Astrocyte of the cerebellum (primary cell): ENCODE measurements at places on chromosomes 5 and 9.

DNA sequence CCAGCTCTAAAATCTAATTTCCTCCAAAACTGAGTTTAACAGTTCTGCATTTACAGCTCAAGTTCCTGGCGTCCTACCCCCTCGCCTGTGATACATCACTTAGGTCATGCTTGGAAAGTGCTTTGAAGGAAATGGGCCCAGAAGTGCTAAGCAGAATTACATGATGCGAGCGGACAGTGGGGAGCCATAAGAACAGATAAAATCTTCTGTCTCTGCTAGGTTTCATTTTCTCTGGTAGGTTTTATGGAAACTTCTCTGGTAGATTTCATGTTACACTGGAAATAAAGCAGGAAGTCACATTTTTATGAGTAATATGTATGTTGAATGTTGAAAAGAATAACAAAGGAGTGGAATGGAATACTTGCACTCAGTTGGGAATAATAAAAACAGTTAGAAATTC lies 138.3 kb downstream of the ZDHHC21 start:
- DNase-seq, result no peak

DNA sequence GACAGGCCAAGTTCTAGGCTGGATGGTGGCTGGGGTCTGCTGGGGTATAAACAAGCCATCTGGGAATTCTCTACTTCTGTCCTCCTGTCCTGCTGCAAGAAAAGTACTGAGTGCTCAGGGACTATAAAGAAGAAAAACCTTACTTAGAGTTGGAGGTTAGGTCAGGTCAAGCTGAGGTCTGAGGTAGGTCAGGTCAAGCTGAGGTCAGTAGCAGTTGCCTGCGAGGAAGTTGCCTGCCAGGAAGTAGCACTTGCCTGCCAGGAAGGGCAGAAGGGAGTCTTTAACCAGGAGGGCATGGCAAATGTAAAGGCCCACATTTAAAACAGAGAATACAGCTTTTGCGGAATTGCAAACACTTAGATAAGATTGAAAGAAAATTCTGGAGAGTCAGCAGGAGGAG lies 51.3 kb upstream of the PRLR start:
- DNase-seq, result no peak

- DNase-seq, result peak; percentile 28
Measured at GRCh38 chr9:92808726-92809451, 44.3 kb upstream of the BICD2 start.

- no peak for DNase-seq
Measured at GRCh38 chr5:127056896-127057295, 16.4 kb downstream of the C5orf63 start.

DNA sequence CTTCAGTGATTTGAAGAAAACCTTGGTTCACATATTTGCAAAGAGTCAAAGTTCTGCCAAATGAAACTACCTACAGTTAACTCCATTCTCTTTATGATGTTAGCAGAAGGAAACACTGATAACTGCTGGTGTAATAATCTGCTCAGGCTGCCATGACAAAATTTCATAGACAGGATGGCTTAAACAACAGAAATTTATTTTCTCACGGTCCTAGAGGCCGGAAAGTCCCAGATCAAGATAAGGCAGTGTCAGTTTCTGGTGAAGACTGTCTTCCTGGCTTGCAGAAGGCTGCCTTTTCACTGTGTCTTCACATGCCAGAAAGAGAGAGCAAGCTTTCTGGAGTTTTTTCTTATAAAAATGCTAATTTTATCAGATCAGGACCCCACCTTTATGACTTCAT lies 102.4 kb upstream of the PARP8 start:
- DNase-seq, result no peak

DNA sequence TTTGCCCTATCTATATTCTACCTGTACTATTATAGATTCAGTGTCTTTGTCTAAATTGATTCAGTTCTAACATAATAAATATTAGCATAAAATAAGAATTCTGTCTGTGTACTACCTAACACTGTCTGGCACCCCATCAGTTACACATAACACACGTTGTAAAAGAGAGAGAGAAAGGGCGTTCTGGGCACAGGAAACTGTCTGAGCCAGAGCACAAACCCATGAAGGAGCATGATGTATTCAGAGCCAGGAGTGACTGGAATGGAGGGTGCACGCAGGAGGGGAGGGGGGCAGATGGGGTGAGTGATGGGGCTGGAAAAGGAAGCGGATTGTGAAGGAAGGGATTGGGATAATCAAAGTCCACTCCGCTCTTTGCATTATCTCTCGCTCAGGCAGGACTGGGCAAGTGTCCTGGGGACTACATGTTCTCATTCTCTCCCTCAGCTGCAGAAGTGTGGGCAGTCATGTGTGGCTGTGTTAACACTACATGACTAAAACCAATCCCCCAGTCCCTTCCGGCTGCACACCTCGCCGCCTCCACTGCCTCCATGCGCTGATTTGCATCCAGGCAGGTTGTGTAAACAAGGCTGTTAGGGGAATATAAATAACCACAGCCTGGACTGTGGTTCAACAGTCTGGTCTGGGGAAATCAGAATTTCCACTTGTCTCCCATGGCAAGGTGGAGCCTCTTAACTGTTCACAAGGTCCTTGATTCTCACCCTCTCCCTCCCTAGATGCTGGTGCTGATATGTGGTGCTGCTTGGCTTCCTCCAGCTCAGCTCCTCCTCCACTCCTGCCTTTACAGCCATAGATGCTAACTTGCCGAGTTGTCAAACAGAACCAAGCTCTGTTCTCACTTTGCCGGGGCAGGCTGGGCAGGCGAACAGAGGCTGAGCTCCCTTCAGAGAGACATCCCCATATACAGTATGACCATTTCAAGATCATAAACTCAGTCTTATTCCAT lies 367.5 kb upstream of the BRINP1 start:
- no peak for DNase-seq

- no peak for DNase-seq
Measured at GRCh38 chr9:111952559-111952958, 55.9 kb downstream of the UGCG start.

DNA sequence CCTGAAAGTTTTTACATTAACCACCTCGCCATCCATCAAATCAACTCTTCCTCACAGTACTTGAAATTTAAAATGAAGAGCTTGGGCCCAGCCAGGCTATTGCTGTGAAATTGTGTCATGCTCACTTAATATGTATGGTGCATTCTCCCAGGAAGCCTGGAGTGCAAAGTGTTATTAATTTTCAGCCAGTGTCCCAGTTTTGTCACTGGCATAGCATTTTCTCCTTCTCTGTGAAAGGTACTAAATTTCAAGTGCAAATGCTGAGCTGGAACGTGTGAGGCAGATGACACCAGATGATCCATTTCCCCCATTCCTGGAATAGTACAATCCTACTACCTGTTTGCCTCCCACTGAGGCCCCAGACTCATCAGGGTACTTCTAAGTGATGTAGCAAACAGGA lies 397.6 kb upstream of the ACTBL2 start:
- DNase-seq, result no peak

- no peak for DNase-seq
Measured at GRCh38 chr5:14364576-14365472, 216.8 kb upstream of the OTULINL start.

DNA sequence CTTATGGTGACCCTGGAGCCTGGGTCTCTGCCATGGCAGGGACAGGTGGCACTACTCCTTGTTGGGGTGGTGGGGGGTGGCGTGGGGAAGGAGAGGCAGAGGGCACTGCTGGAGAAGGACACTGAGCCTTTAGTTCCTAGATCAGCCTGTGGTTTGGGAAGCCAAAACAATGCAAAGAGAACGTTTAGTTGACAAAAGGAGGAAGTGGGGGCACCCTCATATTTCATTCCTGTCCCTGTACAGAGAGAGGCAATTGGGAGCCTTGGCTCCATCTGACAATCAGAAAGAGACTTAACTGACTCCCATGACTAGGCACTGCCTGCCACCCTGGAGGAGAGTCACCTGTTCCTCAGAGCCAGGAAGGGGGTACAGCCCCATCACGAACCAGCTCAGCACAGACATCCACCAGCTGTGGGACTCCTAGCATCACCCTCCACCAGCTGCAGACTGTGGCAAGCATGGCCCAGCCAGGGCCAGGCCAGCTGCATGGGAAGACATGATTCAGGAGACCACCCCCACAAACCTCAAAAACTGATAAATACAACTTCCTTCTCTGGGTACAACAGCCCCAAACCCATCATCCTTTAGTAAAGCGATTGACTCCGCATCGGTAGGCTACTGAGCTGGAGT lies 257.5 kb downstream of the HSPA4 start:
- no peak for DNase-seq

GRCh38 chr9:130144703-130145102 lies 27.5 kb upstream of the NCS1 start:
- no peak for DNase-seq

DNA sequence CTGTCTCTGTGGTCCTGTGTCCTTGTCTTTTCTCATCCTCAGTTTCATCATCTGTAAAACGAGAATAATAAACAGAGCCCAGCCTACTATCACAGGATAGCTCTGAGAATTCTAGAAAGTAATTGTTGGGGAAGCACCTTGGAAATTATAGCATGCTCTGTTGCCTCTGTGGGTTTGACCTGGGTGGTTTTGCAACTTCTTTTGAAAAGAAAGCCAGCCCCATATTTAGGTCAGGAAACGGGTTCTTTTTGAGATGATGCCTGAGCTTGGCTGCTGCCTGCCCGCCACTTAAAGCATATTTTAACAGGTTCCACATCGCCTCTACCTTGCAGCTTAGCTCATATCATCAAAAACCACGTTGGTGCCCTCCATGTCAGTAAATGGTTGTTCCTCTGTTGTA lies 111.1 kb downstream of the TLR4 start:
- no peak for DNase-seq

DNA sequence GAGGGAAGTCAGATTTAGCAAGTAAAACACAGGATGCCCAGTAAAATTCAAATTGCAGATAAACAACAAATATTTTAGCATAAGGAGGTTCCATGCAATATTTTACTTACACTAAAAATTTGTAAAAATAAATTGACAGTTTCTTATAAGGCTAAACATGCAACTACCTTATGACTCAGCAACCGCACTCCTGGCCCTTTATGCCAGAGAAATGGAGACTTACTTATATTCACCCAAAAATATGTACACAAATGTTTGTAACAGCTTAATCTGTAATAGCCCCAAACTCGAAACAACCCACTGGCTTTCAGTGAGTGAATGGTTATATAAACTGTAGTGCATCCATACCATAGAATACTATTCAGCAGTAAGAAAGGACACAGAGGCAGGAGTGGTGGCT lies 28.6 kb upstream of the TRIM14 start:
- DNase-seq, result no peak

DNA sequence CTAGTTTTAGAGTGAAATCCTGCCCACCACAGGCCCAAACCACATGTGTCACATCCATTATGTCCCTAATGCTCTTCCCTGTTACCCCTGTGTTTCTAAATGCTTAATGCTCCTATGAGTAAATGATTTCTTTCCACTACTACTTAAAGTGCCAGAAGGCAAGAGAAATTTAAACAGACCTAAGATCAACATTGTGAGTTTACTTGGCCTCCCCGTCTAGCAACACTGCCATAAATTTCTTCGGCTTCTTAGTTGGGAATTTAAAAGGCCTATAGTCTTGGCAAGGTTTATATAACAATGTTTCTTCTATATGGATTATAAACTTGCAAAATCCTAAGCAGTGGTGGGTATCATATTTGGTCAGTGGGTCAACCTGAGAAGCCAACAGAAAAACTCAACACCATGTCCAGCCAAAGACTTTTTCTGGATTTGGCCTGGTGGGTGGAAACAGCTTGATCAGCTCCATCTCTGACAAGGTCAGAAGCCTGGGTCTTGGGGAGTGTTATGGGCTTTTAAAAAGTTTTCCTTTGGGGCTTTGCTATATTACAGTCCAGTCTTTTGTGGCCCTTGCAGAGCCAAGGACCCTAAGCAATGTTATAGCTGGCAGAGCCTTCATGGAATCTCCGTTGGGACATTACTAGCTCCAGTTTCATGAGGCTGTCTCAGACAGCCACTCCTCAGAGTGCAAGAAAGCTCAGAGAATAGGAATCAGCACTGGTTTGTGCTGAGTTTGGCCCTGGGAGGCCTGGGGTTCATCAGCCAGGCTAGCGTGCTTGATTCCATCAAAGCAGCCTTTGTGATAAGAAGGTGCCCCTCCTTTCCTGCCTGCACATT lies 119.8 kb downstream of the PRDM6 start:
- no peak for DNase-seq

GRCh38 chr5:136075466-136075891 lies 46.7 kb downstream of the TGFBI start:
- no peak for DNase-seq

- DNase-seq, result no peak
Measured at GRCh38 chr9:18474783-18475182, 830 bp downstream of the ADAMTSL1 start.

GRCh38 chr5:9363449-9363848 lies 182.4 kb downstream of the SEMA5A start:
- DNase-seq, result no peak

DNA sequence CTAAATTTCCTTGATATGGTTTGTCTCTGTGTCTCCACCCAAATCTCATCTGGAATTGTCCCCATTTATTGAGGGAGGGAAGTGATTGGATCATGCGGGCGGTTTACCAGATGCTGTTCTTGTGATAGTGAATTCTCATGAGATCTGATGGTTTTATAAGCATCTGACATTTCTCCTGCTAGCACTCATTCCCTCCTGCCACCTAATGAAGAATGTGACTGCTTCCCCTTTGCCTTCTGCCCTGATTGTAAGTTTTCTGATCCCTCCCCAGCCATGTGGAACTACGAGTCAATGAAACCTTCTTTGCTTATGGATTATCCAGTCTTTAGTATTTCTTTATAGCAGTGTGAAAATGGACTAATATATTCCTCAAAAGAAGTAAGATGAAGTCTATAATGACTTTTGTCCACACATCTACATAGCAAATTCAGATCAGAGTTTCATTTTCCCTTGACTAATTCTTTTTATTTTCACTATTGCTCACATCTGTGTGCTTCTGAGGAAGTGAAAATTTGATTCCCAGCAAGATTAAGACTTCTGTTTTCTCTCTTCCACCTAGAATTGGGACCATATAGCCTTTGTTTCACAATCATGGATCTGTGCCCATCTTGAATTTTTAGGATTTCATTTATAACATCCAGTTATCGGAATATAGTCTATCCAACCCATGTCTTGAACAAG lies 393.5 kb downstream of the DMAC1 start:
- DNase-seq, result no peak

- DNase-seq, result peak; percentile 52
Measured at GRCh38 chr9:71446473-71447411, 321.6 kb downstream of the CEMIP2 start.

- peak; percentile 37 for DNase-seq
Measured at GRCh38 chr5:132180134-132180745, 47.4 kb downstream of the P4HA2 start.

DNA sequence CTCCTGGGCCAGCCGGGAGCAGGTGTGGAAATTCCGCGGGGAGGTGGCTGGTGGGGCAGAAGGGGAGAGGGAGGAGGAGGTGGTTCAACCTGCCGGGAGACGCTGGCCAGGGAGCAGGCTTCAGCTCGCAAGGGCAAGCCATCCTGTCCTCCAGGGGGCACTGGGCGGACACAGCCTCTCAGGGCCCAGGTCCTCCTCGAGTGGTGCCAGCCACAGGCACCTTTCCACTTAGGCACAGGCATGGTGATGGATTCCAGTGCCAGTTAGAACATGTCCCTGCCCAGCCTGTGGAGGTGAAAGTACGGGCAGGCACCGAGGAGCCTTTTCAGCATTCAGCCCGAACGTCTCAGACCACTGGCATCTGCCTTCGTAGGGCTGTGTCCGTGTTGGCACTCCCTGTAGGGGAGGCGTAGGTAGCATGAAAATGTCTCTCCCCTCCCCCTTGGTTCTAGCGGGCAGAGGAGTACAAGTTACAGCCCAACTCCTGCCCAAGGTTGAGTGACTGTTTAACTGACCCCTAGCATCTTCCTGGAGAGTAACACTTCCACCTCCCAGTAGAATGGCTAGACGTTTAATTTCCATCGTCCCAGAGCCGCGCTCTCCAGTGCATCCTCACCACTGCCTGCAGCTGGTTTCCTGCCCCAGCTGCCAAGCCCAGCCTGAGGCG lies 48.9 kb downstream of the DAB2IP start:
- DNase-seq, result no peak
